ENCODE measurements at places on chromosomes 6 and 20.
A peak's percentile ranks its signal among the peaks of the same experiment; 100 is the strongest.

- no peak for DNase-seq
Measured at GRCh38 chr6:106477146-106477545, 116.6 kb downstream of the CRYBG1 start.

- DNase-seq = no peak
Measured at GRCh38 chr6:142888456-142888855, 56.5 kb downstream of the HIVEP2 start.

DNA sequence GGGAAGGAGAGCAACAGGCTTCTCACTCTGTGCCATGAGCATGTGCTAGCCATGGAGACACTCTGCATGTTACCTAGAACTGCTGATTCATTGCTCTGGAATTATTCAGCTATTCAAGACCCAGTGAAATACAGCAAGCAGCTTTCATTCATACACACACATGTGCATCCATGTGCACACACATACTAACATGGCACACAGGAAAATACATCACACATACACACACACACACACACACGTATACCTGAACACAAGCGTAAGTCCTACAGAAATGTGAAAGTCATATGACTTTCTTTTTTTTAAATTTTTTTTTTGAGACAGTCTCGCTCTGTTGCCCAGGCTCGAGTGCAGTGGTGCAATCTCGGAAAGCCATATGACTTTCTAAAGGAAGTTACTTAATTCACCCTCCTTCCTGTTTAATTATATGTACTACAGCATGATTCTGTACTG is 108.2 kb upstream of the NFATC2 start:
- no peak for DNase-seq

DNA sequence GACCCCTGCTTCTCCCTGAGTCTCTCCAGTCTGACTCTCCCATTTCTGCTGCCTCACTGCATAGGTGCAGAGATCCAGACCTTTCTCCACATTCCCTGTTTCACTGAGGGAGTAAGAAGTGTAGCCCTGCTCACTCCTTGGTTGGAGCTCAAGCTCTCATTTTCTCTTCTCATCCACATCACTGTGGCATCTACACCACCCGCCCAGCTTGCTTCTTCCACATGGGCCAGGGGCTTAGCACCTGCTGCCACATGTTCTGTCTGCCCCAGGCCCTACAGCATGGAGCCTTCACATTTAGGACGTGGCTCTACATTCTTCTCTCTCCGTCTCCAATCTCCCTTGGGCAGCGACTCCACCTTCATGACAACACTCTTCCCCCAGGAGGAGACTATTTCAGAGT is 8.5 kb upstream of the GSTA5 start:
- no peak for DNase-seq

GRCh38 chr20:59775687-59776055 is 157.8 kb downstream of the SYCP2 start:
- no peak for DNase-seq

GRCh38 chr20:24870881-24871280 is 78.2 kb upstream of the CST7 start:
- no peak for DNase-seq

GRCh38 chr6:106037060-106037459 is 49.1 kb upstream of the PRDM1 start:
- DNase-seq = no peak

DNA sequence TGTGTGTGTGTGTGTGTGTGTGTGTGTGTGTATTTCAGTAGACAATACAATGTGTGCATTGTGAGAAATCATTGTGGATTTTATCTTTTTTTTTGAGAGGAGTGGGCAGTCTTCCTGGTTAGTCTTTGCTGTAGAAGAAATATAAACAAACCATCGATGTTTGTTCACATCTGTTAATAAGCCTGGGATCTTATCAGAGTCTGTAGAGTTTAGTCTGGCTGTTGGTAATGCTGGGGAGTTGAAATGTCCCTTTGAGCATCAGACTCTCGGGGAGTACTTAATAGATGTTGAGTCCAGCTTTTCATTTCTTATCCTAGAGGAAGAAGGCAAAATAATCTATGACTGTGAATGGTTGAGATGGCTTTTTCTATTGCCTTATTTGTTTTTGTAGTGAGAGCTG is 96.6 kb upstream of the SUPT3H start:
- DNase-seq = no peak

GRCh38 chr20:47972916-47973309 is 187.6 kb upstream of the SULF2 start:
- DNase-seq = no peak

- no peak for DNase-seq
Measured at GRCh38 chr6:3303795-3304411, 45.2 kb downstream of the PSMG4 start.

DNA sequence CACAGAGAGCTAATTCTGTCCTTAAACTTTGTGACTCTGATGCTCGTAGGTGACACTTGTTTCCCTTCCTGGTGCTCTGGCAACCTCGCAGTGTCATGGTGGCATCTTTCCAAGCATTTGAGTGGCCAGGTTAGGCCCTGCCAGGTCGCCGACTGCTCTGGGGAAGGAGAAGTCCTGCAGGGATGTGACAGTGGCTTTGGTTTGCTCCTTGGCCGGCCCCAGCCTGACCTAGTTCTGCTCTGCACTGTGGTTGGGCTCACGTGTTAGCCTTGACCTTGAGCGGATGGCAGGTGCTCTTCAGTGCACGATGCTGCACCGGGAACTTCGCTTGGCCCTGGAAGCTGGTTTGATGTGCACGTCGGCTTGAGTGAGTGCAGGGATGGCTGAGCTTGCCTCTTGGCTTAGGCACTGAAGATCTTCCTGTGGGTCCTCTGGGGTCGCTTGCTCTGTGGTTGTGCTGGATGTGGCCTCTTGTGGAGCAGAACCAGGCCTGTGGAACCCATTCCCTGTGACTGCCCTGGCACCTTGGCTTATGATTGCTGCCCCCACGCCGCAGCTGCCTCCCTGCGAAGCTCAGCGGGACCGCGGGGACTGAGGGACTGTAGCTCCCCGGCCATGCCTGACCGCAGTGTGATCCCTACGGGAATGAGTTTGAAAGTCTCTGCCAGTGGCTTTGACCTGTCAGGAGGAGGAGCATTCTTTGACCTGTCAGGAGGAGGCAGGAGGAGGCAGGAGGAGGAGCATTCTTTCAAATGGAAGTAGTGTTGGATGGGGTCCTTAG is 8.7 kb downstream of the OSBPL2 start:
- DNase-seq = no peak

DNA sequence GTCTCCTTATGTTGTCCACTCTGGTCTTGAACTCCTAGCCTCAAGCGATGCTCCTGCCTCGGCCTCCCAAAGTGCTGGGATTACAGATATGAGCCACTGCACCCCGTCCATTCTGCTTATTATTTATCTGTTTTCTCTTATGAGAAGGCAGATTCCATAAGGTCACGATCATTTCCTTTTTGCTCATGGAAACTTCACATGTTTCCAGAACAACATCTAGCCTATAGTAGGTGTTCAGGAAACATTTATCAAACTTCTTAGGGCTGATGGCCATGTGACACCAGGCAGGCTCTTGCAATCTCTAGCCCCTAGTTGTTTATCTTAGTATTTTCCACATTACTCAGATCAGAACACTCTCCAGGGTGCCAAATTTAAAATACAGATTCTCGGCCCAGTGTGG is 61.2 kb downstream of the ZFP64 start:
- DNase-seq = no peak

GRCh38 chr6:141326426-141326825 is 806.3 kb upstream of the GJE1 start:
- DNase-seq = peak; percentile 25

DNA sequence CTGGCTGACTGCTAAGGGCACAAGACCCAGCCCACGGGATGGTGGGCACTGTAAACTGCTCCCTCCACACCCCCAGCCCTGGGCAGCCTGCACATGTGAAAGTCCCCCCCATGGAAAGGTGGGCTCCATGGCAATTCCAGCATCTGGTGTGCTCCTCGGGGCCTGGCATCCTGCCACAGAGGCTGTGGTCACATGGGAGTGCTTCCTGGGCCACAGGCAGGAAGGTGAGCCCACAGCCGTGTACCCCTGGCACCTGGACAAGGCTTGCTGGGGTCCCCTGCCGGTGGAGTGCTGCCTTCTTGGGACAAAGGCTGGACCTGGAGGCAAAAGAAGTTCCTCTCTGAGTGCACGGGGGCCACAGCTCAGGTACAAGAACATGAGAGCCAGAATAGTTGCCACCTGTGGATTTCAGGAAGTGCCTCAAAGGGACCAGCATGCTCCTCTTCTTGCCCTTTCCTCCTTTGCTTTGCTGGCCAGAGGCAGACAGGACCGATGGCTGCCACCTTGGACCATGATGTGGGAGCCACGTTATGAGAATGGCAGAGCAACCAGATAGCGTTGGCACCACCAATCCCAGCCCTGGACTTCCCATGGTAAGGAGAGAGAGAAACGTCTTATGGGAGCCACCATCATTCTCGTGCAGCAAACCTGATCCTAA is 120.2 kb upstream of the MLN start:
- peak; percentile 35 for DNase-seq

DNA sequence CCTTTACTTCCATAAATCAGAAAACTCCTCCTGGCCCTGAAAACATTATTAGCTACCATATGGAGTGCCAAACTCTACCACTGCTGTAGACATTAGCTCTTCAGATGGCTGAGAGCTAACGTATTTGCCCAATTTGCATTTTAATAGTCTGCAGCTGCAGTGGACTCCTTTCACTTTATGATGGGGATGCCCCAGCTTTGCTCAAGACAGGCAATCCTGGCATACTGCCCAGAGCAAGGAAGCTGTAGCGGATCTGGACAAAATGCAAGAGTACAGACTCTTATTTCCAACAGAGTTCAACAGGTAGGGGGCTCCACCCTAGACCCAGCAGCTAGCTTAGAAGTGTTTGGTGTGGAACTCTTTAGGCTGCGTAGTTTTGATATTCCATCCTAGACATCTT is 246.7 kb downstream of the FOXC1 start:
- no peak for DNase-seq

DNA sequence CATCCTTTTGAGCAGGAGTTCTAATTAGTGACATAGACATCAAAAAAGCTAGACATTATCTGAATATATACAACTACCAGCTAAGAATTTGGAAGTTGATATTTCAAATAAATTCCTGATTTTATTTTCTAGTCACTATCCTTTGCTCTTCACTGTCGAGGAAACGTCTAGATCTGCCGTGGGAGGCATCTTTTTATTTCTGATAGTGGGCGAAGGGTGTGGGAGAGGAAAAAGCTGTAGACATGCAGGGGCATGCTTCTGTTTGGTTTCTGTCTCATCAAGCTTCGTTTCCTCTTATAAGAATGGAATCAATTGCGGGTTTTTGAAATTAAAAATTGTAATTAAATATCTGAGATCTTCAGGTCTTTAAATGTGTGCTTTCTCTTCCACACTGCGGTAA is 16.2 kb upstream of the C6orf118 start:
- no peak for DNase-seq

- DNase-seq = no peak
Measured at GRCh38 chr6:168451805-168452517, 11.0 kb downstream of the SMOC2 start.

DNA sequence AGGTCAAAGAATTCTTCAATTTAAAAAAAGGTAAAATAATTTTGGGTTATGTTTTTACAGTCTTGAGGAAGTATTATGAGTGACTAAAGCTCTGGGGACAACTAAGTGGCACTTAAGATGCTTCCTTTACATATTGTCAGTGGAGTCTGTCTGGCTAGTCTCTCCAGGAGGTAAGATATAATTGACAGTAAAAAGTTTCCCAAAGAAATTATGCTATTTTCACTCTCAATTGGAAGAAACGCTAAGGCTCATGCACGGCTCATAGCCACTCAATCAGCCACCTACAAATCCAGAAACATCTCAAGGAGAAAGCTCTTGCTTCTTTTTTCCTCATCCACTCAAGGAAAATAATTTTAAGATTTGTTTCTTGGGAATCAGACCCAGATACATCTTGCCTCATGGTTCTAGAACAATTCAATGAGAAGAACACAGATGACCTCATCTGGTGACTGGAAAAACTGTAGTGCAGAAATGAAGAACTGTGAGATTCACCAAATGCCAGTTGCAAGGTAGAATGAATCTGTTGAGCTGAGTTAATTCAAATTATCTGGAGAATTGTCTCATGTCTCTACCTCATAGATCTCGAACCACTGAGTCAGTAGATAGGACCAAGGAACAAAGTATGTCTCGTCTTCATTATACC is 252.9 kb downstream of the TPBG start:
- DNase-seq = no peak

DNA sequence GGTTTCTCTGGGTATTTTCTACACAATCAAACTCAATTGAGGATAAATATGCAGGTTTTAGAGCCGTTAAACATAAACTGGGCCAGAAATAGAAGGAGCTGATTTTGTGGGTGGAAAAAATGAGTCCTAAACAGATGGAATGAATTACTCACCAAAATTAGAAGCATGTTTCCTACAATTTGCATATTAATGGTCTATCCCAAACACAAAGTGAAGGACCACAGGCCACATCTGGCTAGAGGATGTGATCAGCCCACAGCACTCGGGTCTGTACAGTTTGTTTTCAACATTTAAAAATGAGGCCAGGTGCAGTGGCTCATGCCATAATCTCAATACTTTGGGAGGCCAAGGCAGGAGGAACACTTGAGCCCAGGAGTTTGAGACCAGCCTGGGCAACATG is 296.3 kb downstream of the PREX1 start:
- no peak for DNase-seq

DNA sequence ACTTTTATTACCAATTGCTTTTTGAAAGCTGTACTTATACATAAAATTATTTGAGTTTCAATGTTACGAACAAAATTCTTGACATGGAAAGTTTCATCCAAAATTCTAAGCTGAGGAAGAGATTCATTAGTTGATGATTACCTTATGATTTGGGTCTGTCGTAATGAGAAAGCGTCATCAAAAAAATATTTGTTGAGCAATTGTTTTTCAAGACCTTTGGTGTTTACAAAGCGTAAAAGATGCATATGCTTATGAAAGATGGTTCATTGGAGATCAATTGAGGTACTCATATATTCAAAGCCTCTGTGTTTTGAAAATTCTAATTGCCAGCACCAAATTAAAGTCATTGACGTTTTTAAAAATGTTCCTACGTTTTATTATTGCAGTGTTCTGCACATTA is 110.5 kb upstream of the DOK5 start:
- DNase-seq = no peak

Measured in activated naive CD4-positive, alpha-beta T cell treated with anti-CD3 and anti-CD28 coated beads, Interleukin-2, amount 10 ng/mL, durations not matched to agents 7 days and 5 days (primary cell).